ENCODE measurements at places on chromosomes 3 and 15.

DNA sequence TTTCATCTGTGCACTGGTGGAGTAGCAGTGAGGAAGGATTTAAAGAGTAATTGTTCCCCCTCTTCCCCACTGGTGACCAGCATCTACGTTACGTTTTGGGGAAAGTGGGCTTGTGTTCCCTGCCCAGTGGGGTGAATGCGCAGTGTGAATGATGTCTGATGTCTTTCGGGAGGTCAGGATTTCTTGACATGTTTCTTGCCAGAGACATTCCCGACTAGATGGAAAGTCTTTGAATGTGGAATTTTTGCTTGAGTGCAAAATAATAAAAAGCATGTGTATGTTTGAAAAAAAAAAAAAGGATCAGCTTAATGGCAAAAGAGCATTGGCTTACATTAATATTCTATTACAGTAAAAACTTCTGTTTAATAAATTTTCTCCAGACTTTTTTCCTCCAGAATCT lies 632.2 kb downstream of the FOXP1 start:
- no peak for DNase-seq

DNA sequence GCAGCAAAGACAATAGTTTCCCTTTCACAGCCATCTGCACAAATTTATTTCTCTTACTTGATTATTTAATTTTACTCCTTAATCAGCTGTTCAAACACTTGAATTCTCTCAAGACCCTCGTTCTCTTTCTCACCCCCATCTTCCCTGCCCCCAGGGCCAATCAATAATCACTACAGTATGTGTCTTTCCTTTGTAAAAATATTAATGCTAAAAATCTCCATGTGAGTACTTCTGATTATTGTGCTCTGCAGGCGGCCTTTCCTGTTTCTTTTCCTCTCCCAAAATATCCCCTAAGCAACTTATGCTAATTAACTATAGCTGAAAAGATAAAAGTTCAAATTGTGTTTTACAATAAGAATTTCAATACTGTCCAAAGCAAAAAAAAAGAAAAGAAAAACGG lies 617.0 kb upstream of the CBLB start:
- DNase-seq = no peak

DNA sequence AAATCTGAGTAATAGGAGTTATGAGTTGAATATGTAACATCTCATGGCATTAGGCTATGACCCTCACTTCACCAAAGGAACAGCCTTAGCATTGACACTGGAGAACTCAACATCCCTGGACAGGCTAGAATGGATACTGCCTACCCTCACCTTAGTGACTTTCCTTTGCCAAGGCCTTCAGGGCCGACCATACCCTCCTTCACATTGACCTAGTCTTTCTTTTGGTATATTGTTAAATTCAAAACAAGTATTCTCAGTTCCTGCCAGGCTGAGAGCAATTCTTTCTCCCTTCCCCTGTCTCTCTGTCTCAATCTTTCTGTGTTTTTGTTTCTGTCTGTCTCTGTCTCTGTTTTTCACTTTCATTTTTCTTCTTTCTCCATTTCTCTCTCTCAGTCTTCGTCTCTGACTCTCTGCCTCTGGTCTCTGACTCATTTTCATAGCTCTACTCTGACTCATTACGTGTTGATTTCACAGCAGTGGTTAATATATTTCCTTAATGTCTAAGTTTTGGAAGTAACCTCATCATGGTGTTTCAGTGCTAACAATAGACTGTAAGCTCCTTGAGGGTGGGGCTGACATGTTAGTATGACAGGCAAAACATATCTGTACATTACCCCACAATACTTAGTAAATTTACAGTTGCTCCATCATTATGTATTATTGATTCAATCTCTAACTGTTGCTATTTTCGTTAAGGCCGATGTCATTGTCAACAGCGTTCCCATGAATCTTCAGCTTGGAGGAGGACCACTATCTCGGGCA lies 32.5 kb downstream of the PARP15 start:
- no peak for DNase-seq

- no peak for DNase-seq
These were observed 8.3 kb downstream of the SETMAR start for GRCh38 chr3:4311496-4311895.

DNA sequence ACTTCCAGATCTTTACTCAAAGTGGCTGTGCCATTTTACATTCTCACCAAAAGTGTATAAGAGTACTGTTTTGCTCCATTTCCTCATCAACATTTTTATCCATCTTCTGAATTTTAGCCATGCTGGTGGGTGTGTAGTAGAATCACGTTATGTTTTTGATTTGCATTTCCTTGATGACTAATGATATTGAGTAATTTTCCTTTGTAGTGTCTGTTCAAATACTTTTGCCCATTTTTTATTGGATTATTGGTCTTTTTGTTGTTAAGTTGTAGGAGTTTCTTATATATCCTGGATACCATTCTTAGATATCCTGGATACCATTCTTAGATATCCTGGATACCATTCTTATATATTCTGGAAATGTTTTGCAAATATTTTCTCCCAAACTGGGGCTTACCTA lies 344.9 kb downstream of the LRRC3B start:
- no peak for DNase-seq

GRCh38 chr15:42453826-42454225 lies 37.1 kb downstream of the ZNF106 start:
- DNase-seq = no peak

GRCh38 chr15:100690795-100691158 lies 88.4 kb downstream of the ASB7 start:
- DNase-seq = no peak

DNA sequence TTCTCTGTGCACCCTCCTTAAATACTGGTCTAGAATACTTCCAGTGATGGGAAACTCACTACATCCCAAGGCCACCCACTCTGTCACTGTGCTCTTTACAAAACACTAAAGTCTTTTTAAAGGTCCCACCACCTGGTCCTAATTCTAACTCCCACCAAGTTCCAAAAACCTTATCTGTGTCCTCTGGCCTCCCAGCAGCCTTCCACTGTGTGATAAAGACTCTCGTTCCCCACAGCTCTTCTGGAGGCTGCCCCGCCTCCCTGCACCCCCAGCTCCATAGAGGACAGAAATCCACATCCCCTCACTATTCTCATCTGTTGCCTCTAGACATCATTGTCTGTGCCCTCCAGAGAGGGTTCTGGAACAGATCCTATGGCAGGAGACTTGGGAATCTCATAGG lies 276.4 kb downstream of the FAM43A start:
- no peak for DNase-seq

DNA sequence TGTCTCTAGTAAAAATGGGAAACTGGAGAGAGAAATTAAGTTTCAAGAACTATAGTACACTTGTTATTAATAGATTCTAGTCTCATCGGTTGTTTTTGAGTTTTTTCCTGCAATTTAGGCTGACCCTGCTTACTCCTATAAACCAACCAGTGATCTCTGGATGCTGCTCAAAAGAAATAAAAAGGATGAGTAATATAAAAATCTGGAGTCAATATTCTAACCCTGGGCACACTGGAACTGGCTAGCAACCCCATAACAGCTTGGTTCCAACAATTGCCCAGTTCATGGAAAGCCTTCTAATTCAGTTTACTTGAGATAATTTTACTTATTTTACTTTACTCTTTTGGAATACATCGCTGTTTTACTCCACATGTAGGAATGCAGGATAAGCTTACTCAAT lies 211.6 kb downstream of the GBE1 start:
- no peak for DNase-seq

Measured in Peyer's patch (tissue), 4 donors.